ENCODE measurements at places on chromosomes 1 and 21.

GRCh38 chr1:185681034-185681633, 53.1 kb upstream of the HMCN1 start:
- peak; percentile 57 for DNase-seq

- DNase-seq, result no peak
Observed at GRCh38 chr1:20753589-20753988, 21.1 kb upstream of the SH2D5 start.

DNA sequence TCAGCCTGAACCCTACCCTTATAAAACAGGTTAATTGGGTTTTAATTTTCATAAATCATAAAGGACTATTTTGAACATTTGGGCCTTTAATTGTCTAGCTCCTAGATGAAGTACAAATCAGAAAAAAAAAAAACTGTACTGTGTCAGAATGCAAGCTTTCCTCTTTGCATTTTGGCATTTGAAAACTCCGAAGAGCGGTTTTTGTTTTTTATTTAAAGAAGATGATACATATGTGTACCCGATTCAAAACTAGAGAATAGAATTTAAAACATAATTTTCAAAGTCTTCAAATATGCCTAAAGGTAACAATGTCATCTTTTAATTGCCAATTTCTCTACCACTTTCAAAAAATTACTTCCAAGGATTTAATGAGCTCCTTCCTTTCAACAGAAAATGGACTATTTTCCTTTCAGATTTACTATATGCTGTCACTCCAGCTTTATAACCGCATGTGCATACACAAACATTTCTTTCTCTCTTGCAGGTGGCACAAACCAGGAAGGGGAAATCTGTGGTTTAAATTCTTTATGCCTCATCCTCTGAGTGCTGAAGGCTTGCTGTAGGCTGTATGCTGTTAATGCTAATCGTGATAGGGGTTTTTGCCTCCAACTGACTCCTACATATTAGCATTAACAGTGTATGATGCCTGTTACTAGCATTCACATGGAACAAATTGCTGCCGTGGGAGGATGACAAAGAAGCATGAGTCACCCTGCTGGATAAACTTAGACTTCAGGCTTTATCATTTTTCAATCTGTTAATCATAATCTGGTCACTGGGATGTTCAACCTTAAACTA, 33.7 kb downstream of the MRPL39 start:
- DNase-seq, result no peak

GRCh38 chr1:211722277-211723175, 47.1 kb upstream of the NEK2 start:
- no peak for DNase-seq

DNA sequence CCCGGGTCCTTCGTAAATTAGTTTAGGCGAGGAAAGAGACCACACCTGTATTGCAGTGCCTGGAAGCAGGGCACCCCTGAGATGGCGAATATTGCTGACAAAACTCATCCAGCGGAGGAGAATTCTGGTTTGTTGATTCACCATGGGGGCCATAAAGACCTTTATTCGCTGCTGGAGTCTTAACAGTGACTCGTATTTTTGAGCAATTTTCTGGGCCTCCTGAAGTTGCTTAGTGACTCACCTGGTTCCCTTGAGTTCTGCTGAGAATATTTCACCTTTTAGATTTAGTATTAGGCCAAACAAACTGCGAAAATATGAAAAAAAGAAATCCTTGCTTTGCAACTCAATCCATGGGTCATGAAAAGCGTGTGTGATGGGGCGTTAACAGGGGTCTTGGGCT, 20.6 kb upstream of the H6PD start:
- DNase-seq, result no peak

GRCh38 chr1:160049101-160049500, 17.3 kb upstream of the PIGM start:
- DNase-seq, result no peak

DNA sequence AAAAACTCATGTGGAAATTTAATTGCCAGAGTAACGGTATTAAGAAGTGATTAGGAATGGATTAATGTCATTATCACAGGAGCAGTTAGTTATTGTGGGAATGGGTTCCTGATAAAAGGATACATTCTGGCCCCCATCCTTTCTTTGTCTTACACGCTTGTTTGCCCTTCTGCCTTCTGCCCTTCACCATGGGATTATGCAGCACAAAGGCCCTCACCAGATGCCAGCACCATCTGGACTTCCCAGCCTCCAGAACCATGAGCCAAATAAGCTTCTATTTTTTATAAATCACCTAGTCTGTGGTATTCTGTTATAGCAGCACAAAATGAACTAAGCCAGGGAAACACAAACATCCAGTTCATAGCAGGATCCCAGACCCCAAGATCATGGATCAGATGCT, 33.9 kb upstream of the POU2F1 start:
- DNase-seq, result no peak

GRCh38 chr1:61426885-61427284, 298.1 kb downstream of the TM2D1 start:
- no peak for DNase-seq

GRCh38 chr1:24117722-24118409, 5.9 kb upstream of the MYOM3 start:
- DNase-seq, result no peak

GRCh38 chr1:235336903-235337302, 8.5 kb downstream of the GGPS1 start:
- no peak for DNase-seq

DNA sequence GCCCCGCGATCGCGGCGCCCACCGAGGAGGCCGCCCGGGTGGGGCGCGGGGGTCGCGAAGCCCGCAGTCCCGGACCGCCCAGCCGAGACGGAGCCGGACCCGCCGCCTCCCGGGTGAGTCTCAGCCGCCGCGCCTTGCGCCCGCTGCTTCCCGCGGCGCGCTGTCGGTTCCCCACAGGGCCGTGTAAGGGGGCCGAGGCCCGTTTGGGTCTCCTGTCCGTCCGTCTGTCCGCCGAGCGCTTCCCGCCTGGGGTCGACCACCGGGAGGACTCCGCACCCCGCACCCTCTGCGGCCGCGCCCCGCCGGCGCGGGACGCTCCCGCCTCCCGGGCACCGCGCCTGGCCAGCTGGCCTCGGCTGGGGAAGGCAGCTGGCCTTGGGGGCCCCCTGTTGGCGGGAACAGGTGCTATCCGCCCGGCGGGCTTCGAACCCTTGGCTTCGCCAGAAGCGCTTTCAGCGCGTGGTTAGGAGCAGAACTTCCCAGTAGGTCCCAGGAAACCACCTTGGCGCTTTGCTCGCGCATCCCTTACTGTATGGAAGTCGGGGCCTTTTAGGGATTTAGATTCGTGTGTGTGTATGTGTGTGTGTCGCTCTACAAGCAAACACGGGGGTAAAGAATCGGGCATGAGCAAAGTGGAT, 414 bp downstream of the TMEM51 start:
- no peak for DNase-seq

- DNase-seq, result no peak
Observed at GRCh38 chr1:45442272-45442671, 48.7 kb downstream of the TESK2 start.

DNA sequence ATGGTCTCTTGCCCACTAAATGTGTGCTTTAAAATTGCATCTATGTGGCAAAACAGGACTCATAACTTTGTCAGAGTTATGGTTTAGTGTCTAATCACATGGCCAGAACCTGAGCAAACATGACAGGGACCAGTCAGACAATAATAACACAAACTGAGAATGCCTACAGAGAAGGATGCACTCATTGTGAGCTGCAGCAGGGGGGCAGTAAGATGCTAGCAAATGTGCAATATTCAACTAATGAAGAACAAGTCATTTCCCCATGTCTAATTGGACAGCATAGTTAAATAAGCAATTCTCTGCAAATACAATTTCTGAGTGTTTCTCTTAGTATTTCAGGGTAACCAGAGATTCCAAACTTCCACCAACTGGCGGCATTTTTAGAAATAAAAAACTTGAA, 30.8 kb downstream of the SPAG17 start:
- no peak for DNase-seq

GRCh38 chr1:6888268-6888667, 103.0 kb downstream of the CAMTA1 start:
- no peak for DNase-seq

DNA sequence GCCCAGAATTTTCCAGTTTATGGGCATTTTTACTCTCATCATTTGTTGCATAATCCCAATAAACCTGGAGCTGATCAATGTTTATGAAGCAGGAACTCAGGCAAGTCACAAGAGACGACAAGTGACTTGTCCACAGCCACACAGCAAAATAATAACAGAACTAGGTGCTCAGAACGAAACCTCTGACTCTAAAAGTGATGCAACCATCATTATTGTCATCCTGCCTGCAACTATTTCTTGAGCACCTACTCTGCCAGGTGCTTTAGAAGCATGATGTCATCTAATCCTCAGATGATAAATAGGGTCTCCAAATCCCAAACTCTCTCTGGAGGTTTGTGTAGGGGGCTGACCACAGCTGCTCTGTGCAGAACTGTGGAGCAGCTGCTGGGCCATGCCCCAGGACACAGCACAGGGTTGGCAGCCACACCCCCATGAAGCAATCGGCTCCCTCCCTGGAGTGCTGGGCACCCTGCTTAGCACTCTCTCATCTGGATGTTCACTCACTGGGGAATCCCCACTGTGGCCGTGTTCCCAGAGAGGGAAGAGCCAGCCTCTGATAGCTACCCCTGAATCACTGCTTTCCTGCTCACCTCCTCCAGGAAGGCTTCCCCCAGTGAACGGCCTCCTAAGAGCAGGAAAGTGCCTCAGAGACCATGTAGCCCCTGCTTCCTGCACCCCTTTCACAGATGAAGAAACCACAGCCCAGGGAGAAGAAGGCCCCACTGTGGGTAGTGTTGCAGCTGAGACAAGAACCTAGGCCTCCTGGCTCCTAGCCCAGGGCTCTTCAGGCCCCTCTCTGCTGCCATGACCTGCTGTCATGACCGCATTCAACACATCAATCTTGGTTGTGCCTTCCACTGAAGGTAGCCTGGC, 2.1 kb downstream of the TTC22 start:
- no peak for DNase-seq

DNA sequence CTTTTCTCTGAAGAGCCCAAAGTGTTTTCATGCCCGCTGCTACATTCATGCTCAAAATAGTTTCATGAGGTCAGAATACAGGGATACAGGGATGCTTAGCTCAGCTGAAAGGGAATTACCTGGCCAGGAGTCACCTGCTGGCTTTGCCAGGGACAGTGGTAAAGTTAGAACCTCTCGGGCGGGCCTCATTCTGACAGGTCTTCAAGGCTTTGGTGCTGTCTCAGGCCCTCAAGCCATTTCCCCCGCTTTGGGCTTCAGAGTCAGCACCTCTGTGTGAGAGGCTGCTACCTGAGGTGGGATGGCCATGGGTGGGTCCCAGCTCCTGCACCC, 5.5 kb downstream of the RASSF5 start:
- DNase-seq, result no peak

GRCh38 chr1:41101950-41102607, 80.6 kb upstream of the SLFNL1 start:
- DNase-seq, result no peak

DNA sequence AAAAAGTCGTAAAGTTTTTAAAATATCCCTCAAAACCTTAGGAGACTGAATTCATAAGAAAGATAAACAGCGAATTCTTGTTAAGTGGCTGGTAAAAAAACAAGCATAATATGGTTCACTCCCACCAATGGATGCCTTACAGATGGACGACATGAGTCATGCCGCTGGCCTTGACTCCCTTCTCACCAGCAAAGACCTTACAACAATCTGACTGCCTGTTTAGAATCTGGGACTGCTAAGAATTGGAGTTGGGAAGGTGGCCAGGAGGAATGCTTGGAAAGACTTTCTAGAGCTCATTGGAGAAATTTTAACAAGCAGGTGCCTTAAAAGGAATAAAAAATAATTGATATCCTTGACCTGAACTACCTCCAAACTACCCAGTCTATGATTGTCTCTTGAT, 206.9 kb upstream of the FMN2 start:
- no peak for DNase-seq

GRCh38 chr1:243548516-243548915, 292.7 kb downstream of the SDCCAG8 start:
- DNase-seq, result no peak

DNA sequence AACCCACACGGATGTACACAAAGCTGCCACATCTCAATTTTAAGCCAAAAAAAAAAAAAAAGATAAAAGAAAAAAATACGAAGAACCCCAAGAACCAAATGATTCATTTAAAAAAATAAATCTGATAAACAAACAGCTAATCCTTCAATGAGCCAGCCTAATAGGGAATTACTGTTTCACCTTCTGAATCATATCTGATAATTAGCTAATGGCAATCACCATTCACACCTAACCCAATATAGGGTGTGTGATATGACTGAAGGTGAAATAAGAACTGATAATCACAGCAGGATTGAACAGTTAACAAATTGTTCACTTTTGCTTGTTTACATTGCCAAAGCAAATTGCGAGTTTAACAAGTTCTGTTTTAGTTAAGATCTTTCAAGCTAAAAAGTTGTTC, 61.4 kb downstream of the LAMC2 start:
- no peak for DNase-seq

GRCh38 chr1:10986525-10986890, 25.9 kb upstream of the TARDBP start:
- DNase-seq, result no peak

DNA sequence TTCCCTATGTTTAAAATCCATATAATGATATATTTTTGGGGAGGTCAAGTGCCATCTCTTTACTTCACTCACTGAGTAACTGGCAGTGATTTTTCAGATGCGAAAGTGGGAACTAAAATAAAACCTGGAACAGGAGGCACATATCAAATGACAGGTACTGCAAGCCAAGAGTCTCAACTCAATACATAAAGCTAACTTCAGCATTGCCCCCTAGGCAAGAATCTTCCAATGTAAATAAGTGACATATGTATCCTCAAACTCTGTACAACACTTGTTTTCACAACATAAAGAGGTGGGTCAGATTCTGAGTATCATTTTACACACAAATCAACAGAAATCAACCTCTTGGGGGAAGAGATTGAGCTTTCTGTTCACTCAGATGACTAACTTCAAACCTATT, 18.1 kb downstream of the DCAF8 start:
- DNase-seq, result no peak

DNA sequence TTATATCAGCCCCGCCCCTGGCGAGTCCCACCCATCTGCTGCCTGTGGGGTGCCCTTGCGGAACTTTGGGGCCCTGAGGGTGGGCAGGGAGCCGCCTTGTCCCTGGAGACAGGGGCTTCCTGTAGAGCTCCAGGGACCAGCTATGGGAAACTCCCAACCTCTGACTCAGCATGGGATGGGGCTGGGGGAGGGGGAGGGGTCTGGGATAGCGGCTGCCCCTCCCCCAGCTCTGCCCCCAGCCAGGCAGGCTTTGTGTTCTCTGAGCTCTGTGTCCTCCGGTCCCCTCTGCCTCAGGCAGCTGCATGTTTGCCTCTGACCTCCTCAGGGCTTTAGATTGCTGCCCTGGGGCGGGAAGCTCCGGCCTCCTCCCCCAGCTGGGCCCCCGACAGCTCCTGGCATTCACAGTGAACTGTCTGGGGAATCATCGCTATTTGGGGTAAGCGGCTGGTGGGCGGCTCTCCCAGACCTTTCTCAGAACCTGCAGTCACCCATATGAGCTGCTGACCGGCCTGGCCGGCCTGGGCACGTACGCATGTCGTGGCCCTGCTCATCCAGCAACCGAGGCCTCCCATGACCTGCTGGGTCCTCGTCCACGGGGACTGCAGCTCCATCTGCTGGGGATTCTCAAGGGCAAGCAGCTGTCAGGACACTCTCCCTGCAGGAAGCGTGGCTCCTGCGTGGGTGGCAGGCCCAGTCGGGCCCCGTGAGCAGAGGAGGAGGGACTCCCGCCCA, 17.1 kb downstream of the ARHGEF16 start:
- no peak for DNase-seq

GRCh38 chr1:173187671-173188237, 19.4 kb downstream of the TNFSF4 start:
- DNase-seq, result no peak

- no peak for DNase-seq
Observed at GRCh38 chr1:225697428-225697827, 44.5 kb upstream of the ENAH start.

Data from AML-193 (cell line).